ENCODE measurements at places on chromosomes 1 and 21.

DNA sequence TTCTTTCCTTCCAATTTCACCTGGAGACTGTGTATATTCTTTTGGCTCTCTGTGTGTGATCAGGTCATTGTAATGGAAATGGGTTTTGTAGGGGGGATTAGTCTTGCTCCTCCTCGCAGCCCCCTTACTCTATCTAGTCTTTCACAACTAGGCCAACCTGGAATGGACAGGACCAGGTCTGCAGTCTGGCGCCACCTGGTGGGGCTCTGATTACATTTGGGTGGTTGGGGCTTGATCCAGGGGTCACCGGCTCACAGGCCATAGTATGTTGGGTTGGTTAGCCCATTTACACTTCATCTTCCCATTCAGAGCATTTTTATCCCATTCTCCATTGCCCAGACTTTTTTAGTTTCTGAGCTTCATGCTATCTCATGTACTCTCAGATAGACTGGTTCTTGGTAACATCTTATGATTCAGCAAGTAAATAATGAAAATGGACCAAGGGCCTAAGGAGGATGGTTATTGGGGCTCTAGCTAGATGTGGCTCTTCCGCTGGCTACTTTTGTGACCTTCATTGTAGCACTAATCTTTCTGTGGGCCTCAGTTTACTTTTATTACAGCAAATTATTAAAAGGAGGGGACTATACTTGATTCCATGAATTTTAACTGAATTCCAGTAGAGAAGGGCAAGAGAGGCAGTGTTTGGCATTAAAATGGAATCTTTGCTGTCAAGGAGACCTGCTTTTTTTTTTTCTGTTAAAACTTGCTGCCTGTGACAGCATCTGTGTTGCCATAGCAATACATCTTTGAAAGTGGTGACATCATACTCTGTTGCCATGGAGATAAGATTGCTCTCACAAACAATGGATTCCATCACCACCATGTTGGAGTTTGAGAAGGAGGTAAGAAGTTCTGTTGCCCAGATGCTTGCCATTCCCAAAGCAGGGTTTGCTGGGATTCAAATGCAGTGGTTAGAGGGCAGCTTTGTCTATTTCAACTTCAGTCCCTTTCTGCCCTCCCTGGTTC is 150.1 kb downstream of the PLXNA2 start:
- peak; percentile 10 for DNase-seq

- DNase-seq, result no peak
Measured at GRCh38 chr1:227958617-227959324, 11.0 kb upstream of the WNT9A start.

- DNase-seq, result no peak
Measured at GRCh38 chr1:198942466-198942865, 303.6 kb downstream of the PTPRC start.

- DNase-seq, result no peak
Measured at GRCh38 chr1:205373798-205374175, 17.1 kb upstream of the KLHDC8A start.
